MV-4-11 (cell line): ENCODE measurements at places on chromosomes 13 and 19.

GRCh38 chr19:35141837-35142605, 1.0 kb upstream of the FXYD7 start:
- DNase-seq, result peak; percentile 28

DNA sequence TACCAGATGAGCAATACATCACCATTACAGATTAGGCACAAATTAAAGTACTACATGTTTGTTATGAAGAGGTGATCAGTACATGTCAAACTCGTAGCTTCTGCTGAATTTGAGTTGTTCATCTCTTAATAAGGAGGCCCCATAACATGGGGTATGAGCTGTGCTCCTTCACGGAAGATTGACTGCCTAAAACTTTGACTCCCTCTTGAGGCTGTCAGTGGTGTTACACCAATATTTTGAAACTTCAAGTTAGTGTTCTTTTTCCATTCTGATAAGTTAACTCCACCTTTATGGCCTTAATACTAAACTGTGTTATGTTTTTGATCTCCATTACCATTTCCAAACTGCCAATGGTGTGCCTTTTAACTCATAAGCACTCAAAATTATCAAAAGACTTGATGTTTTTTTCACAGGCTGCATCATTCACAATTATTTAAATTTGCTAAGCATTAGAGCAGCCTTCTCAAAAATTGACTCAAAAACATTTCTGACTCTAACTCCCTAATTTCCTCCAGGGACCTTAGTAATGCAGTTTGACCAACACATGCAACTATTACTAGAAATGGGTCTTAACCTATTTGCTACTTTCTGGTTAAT, 1591.5 kb downstream of the PCDH9 start:
- peak; percentile 16 for DNase-seq

DNA sequence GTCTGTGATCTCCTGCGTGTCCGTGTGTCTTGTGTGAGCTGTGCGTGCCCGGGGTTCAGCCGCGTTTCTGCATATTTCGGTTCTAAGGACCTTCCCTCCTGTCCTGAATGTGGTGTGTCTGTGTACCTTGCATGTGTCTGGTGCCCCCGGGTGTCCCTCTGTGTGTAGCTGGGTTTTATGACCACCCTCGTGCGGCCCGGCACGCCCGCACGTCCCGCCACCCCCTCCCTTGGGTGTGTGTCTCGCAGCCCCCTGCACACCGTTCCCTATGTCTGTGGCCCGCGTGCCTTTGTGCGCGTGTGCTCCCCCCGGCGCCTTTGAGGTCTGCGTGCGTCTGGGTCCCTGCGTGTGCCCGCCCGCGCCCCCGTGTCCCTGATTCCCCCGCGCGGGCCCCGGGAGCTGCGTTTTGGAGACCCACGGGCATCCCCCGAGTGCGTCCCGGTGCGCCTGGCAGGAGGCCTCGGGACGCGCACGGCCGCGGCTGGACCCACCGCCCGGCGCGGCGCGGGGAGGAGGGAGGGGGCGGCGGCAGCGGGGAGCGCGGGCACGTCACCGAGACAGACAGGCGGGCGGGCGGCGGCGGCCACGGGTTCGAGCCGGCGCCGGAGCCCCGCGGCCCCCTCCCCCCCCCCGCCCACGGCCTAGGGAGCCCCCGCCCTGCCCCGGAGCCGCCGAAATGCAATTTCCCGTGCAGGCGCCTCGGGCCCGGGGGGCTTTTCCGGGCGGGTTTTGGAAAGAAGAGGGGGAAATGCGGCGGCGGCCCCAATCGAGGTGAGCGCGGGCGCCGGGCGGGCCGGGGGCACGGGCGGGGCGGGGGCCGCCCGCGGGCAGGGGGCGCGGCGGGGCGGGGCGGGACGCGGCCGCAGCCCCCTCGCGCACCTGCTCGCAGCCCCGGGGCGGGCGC, 12.0 kb upstream of the NANOS3 start:
- no peak for DNase-seq

- no peak for DNase-seq
These were observed 625 bp downstream of the ZNF709 start for GRCh38 chr19:12484011-12484370.

DNA sequence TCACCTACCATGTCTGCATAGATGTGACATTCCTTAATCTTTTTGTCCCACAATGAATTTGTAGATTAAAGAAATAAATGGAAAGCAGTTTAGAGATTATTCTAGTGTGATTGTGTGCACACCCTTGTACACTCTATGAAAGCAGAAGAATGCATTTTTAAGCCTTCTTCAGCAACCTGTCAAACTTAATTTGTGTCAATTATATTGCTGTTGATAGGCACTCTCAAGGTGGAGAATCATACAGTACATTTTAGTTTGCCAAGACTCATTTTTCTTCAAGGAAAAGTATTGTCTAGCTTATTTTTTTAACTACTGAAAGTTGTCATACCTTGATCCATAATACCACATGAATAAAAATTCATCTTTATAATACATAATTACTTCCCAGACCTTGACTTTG, 1898.9 kb downstream of the OLFM4 start:
- DNase-seq, result no peak

GRCh38 chr19:18634612-18635297, 2.1 kb upstream of the KLHL26 start:
- DNase-seq, result no peak

- DNase-seq, result no peak
These were observed 77.9 kb upstream of the KL start for GRCh38 chr13:32938314-32938713.

DNA sequence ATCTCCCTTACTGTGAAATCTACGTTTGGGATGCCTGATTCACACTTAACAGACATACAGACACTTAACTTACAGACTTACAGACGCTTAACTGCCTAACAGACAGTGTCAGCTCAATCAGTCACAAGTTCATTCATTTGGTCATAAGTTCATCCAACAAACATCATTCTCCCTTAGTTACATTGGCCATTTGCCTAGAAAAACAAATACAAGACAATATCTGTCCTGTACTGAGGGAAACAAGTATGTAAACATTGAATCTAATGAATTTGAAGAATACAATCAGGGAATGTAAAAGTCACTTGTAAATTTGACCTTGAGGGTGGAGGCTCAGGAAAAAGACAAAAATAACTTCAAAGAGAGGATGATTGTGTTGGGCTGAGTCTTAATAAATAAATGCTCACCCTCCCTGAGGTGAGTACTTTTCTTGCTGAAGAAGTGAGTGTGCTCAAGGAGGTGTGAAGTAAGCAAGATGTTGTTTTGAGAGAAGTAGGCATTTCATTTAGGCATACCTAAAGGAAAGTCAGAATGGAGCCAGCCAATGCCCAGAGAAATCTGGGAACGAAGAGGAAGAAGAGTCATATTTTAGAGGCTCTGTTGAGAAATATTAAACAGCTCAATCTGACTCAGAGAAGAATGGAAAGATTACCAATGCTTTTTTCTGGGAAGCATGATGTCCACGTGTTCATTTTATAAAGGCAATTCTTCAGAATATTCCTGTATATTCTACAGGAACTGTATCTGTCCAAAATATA, 958.4 kb upstream of the SLC10A2 start:
- no peak for DNase-seq

DNA sequence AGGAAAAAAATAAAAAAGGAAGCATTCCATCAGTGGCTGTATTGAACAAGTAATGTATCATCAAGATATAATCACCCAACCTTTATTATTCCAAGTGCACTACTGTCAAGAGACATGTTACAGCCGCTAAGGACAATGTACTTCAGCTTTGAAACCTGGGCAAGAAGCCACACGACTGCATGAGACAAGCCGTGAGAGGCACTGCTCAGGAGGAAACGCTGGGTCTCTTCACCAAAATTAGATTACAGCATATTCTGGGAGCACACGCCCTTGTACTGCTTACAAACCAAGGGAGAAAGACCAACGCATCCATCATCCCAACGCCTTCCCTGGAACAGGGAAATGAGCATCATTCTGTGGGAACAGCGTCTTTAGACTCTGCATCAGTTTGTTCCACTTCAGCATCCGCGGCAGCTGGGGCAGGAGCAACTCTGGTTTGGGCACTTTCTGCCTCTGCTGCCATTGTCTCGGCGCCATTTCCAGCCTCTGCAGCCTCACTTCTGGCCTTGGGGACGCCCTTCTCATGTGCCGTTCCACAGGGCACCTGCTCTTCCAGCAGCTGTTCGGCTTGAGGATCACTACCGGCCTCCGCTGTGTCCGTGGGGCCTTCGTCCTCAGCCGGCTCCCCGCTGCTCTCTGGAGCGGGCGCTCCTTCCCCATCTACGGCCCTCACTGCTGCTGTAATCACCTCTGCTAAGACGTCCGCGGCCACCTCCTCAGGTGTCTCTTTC, 22.4 kb upstream of the BRD4 start:
- DNase-seq, result no peak

DNA sequence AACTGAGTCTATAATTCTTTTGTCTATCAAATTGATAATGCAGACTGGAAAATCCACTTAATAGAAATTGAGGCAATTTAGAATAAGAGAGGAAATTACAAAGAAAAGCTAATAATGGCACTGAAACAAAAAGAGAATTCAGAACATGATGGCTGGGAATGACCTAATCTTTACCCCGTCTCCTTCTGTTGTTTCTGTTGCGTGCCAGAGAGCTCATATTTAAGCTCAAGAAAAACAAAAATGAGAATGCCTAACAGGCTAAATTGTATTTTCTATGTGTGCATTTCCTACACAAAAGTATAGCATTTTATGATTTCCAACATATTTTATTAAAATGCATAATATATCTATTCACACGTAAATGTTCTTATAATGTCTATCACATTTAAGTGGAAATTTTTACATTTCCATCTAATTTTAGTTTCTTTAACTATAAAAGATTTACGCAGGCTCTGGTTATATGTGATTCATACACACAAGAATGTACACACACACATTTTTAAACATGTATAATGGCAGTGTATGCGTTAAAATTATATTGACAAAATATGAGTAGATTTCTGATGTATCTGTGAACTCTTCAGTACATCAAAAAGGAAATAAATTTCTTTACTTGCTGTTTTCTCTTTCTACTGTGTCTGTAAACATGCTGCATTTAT, 432.3 kb downstream of the SLITRK6 start:
- DNase-seq, result no peak

- DNase-seq, result peak; percentile 37
These were observed 72.5 kb downstream of the ZNF708 start for GRCh38 chr19:21256722-21257121.

GRCh38 chr13:110479648-110480047, 81.9 kb downstream of the RAB20 start:
- DNase-seq, result no peak

GRCh38 chr13:74246487-74246886, 112.3 kb upstream of the KLF12 start:
- DNase-seq, result no peak

GRCh38 chr19:35220315-35220921, 8.1 kb downstream of the FAM187B start:
- no peak for DNase-seq

- DNase-seq, result no peak
These were observed 1.5 kb upstream of the ZSCAN4 start for GRCh38 chr19:57667228-57667627.
